Adipocyte (in vitro differentiated cells): ENCODE measurements at places on chromosomes 11 and 22.

DNA sequence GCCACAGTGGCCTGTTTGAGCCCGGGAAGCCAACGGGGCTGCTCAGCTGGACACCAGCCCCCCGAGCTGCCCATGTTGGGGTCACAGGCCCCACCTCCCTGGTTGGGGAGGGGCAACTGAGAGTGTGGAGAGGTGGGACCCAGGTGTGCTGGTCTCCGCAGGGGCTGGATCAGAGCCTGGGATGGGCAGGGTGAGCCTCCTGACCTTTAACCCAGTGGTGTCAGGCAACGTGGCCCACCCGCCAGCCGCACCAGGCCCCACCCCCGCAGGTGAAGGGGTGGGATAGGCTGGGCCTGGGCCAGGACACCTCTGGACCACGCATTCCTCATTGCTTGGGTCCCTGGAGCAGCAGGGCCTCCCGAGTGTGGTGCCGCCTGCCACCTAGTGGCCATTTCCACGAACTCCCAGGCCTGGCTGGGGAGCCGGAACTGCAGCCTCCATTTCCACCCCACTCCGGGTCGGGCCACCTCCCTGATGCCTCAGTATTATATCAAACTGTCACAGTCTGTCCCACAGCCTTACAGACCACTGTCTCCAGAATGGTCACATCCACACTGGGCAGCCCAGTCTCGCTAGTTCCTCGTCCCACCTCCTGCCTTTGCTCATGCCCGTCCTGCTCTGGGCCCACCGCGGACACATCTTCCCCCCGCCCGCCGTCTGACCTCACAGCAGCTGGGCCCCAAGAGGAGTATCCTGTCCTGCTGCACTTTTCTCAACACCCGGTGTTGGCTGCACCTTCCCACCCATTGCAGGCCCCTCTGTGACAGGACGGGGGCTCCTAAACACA is 13.3 kb upstream of the PPP6R3 start:
- DNase-seq, result peak; percentile 87

DNA sequence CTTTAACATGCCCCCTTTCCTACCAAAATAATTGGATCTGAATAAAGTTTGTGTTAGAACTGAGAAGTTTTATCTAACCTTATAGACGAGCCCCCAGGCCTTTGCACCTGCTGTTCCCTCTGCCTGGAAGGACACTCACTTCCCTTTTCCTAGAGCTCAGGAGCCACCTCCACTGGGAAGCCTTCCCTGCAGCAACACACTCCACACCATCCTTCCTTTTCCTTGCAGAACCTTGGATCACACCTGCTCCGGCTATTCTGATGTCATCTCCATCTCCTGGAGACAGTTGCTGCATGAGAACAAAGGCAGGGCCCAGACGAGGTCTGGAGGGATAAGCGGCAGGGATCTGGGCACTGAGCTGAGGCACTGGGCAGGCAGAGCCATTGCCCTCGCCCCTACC is 22.6 kb upstream of the MYOD1 start:
- DNase-seq, result no peak

- no peak for DNase-seq
These were observed 426.0 kb upstream of the DDI1 start for GRCh38 chr11:103610435-103610834.

GRCh38 chr11:3139086-3139440 is 26.0 kb downstream of the OSBPL5 start:
- no peak for DNase-seq

GRCh38 chr22:39494471-39495120 is 7.5 kb upstream of the MIEF1 start:
- DNase-seq, result no peak

DNA sequence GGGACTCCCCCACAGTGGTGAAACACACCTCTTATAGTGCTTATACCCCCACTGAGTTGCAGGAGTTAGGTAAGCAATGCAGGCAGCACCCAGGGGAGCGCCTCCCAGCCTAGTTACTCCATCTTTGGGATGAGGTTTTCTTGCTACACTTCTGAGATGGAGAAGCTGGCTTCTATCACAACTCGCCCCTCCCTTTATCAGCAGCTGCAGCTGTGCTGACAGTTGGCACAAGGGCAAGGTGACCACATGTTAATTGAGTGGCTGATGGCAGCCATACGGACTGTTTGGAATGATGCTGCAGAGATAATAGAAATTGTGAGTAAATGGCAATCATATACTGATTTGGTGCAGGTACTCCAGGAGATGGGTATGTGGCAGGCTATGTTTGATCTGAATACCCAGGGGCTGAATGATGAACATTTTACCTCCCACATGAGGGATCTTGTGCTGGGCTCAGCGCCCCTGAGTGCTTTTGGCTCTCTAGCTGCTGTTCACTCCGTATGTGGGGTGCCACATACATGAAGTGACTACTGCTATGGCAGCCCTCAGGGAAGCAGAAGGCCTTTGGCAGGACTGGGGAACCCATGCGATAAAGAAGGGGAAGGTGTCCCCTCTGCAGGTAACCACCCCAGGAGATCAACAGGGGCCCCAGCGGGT is 29.2 kb upstream of the KCNA4 start:
- DNase-seq, result no peak

DNA sequence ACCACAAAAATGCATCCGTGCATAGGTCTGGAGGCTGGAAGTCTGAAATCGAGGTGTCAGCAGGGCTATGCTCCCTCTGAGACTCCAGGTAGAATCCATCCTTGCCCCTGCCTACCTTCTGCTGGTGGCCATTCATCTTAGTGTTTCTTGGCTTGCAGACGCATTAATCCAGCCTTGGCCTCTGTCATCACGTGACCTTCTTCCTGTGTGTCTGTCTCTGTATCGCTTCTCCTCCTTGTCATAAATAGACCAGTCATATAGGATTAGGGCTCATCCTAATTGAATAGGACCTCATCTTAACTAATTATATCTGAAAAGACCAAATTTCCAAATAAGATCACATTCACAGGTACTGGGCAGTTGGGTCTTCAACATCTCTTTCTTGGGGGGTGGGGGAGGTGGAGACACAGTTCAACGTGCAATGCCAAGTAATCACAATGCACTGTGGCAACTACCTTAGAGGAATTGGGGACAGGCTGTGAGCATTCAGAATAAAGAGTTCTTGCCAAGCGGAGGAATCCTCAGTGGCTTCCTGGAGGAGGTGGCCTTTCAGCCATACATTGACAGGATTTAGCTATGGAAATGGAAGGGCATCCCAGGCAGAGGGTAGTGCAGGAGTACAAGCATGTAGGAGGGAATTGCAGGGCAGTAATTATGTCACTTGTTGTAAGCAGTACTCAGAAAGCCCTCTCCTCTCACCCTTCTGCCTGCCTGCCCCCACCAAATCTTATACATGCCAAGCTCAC is 96.2 kb upstream of the SYT13 start:
- no peak for DNase-seq

GRCh38 chr11:116065191-116065895 is 561.1 kb upstream of the CADM1 start:
- no peak for DNase-seq

DNA sequence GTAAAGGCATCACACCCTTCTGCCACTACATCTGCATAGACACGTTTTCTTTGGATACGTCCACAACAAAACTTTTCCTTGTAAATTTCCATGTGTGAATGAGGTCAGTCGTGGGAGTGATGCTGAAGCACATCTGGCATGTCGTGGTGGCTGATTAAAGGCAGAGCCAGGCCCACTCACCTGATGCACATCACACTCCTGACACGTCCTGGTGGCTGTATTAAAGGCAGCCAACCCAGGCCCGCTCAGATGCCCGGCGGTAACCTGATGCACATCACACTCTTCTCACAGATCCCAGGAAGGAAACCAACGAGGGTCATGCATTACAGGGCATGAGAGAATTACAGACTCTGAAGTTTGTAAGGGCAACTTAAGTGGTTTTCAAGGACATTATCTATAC is 321.6 kb upstream of the B3GAT1 start:
- DNase-seq, result no peak

DNA sequence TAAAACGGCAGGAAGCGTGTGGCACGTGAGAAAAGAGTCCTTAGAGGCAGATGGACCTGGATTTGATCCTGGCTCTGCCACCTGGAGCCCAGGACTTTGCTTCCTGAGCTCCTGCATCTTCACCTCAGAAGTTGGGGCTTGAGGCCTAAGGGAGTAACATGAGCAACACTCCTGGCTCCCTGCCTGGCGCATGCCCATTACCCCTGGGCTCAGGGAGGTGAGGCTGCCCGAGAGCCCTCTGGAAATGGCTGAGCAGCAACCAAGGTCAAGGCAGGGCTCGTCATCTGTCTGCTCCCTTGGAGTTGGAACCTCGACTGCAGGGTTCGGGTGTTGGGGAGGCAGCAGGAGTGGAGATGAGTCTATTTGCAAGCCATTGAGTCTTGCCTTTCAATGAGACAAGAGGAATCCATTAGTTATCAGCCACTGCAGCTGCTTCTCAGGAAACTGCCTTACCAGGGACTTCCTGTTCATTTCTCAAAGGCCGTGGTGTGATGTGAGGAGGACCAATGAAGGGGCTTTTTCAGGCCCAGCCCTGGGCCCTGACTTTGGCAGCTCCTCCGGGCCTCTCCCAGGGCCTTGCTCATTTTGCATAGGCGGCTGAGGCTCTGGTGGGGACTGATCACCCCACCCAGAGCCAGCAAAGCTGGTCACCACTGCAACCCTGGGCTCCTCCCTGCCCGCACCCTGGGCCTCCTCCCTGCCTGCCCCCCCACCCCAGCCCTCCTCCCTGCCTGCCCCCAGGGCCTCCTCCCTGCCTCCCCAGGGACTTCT is 6.4 kb downstream of the FADS2 start:
- peak; percentile 65 for DNase-seq

DNA sequence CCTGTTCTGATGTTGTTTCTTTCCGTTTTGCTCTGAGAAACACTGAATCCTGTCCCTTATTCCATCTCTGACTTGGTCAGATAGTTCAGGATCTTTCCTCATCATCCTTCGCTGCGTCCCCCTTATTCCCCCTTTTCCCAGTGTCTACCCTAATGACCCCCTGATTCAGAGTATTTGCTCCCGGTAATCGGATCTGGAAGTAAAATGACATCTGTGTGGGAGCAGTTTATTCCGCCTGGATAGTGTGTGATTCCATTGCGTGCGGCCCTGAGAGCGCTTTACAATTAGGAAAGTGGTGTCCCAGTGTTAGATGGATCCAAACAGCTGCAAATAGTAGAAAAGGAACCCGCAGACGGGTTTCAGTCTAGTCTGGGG is 606 bp downstream of the DRG1 start:
- peak; percentile 72 for DNase-seq

- DNase-seq, result peak; percentile 28
These were observed 762 bp upstream of the CCDC134 start for GRCh38 chr22:41799486-41800347.

DNA sequence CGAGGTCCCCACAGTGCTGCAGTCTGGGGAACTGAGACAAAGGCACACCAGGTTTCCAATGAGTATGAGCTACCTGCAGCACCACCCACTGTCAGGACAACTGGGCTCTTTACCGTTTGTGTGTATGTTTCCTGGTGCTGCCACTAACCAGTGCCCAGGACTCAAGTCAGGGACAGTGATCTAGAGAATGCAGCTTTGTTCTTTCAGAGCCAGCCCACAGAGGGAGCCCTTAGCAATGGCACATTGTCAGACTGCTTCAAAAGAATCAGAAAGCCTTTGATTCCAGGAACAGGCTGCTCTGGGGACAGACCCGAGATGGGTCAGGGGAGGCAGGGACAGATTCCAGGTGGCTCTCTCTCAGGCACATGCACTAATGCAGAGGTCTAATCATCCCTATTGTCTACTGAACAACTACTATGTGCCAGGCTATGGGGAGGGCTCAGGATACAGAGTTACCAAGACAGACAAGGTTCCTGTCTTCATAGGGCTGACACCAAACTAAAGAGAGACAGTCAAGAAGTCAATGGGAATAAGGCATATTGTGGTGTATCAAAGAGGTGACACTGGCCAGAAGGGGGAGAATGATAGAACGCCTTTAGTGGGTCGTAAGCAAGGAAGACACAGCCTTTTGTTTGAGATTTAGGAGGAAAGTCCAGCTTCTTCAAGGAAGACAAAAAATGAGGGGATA is 103.7 kb downstream of the VPREB1 start:
- no peak for DNase-seq

DNA sequence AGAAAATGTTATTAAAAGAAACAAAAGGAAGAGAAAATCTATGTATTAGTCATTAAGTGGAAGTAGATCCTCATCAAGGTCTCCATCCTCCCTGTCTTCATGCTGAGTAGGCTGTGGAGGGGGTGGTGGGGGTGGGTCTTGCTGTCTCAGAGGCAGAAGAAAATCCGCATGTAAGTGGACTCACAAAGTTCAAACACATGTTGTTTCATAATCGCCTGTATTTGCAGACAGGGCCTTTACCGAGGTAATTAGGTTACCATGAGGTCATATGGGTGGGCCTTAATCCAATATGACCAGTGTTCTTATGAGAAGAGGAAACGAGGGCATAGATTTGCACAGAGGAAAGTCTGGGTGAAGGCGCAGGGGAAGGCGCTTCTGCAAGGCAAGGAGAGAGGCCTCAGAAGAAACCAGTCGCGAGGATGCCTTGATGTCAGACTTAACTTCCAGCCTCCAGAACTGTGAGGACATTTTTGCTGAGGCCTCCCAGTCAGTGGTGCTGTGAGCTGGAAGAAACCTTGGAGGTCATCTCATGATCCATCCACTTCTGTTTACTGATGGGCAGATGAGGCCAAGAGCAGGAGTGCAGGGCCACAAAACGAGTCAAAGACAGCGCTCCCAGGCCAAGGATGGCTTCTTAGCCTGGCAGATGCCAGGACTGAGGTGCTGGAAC is 49.3 kb upstream of the THY1 start:
- DNase-seq, result no peak

DNA sequence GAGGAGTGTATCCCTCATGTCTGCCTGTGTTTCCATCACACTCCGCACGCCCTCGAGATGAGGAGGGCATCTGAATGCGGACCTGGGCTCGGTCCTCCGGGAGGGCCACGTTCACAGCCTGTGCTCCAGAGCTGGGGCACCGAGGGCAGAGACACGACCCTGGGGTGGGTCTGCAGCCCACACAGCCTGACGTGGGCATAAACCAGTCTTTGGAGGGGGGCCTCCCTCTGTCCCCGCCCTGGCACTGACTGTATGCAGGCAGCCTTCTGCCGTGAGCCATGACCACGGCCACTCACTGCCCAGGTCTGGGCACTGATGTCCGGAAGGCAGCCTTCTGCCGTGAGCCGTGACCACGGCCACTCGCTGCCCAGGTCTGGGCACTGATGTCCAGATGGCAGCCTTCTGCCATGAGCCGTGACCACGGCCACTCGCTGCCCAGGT is 1425.1 kb downstream of the BRD1 start:
- no peak for DNase-seq

- no peak for DNase-seq
These were observed 20.0 kb downstream of the OR2AT4 start for GRCh38 chr11:75076671-75077070.

DNA sequence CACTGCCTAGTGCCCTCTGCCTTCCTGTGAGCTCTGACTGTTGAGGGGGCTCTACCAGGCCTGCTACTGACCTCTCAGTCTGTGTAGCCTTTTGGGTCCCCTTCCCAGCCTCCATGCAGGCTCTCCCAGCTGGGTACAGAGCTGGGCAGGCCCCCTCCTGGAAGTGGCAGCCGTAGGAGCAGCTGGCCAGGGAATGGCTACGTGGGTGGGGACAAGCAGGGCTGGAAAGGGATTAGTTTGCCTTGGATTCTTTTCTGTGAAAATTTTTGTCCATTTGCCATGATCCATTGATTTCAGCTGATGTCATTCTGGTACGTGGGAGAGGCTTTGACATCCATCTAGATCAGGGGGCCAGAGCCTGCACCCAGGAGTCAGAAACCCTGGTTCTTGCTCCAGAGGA is 23.9 kb upstream of the NECTIN1 start:
- DNase-seq, result peak; percentile 7
